Bronchial smooth muscle cell (primary cell): ENCODE measurements at places on chromosomes 6 and 20. TPM values are rescaled to one million over a fixed set of nuclear protein-coding genes. Genes with fewer than 3 reads are reported as not detected.

Gene E2F1
- 0.77 and 1.3 TPM in 2 replicates for total RNA-seq

Gene IMPG1
- total RNA-seq = not detected in 2 replicates

Gene DDO
- total RNA-seq = 0.09 and 0.47 TPM in 2 replicates

Gene ZC2HC1B
- not detected in 2 replicates for total RNA-seq

Gene TCF15
- under 0.01 TPM in 1 of 2 replicates, not detected in the other for total RNA-seq

Gene PTCRA
- not detected in 2 replicates for total RNA-seq

Gene RAB44
- total RNA-seq = under 0.01 TPM in 1 of 2 replicates, not detected in the other

Gene HCRTR2
- not detected in 2 replicates for total RNA-seq

Gene RBPJL
- total RNA-seq = not detected in 2 replicates

Gene ECT2L
- 0.09 and 0.16 TPM in 2 replicates for total RNA-seq
